ENCODE measurements at places on chromosomes 3 and 15.

DNA sequence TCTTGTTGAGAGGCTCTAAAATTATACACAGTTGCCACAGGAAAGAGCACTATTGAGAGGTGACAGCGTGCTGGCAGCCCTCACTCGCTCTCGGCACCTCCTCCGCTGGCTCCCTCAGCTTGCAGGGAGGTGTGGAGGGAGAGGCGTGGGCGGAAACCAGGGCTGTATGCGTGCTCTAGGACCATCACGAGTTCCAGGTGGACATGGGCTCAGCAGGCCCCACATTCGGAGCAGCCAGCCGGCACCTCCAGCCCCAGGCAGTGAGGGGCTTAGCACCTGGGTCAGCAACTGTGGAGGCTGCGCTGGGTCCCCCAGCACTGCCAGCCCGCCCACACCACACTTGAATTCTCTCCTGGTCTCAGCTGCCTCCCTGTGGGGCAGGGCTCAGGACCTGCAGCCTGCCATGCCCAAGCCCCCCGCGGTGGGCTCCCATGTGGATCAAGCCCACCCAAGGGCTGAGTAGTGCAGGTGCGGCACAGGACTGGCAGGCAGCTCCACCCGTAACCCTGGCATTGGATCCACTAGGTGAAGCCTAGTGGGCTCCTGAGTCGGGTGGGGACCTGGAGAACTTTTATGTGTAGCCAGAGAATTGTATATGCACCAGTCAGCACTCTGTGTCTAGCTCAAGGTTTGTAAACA, 460.6 kb upstream of the ALCAM start:
- no peak for DNase-seq

GRCh38 chr3:107323723-107324122, 53.5 kb upstream of the CCDC54 start:
- DNase-seq, result no peak

DNA sequence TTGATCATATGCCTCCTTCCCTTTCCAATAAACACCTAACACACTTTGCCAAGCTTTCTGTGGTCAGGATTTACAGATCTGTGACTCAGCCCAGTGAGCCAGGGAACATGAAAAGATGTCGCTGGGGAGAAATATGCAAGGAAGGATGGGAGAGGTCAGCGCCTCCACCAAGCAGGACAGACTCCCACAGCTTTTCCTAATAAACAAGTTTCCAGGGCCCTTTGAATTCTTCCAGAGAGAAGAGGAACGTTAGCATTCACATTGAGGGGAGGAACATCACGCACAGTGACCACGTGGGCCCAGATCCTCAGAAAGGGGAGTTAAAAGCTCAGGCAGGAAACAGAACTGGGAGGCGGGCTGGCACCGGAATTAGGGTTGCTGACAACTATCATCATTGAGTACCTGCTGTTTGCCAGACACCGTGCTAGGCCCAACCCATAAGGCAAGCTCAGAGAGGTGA, 33.3 kb upstream of the MRPS22 start:
- no peak for DNase-seq

GRCh38 chr3:46501702-46502101, 3.9 kb downstream of the RTP3 start:
- no peak for DNase-seq

DNA sequence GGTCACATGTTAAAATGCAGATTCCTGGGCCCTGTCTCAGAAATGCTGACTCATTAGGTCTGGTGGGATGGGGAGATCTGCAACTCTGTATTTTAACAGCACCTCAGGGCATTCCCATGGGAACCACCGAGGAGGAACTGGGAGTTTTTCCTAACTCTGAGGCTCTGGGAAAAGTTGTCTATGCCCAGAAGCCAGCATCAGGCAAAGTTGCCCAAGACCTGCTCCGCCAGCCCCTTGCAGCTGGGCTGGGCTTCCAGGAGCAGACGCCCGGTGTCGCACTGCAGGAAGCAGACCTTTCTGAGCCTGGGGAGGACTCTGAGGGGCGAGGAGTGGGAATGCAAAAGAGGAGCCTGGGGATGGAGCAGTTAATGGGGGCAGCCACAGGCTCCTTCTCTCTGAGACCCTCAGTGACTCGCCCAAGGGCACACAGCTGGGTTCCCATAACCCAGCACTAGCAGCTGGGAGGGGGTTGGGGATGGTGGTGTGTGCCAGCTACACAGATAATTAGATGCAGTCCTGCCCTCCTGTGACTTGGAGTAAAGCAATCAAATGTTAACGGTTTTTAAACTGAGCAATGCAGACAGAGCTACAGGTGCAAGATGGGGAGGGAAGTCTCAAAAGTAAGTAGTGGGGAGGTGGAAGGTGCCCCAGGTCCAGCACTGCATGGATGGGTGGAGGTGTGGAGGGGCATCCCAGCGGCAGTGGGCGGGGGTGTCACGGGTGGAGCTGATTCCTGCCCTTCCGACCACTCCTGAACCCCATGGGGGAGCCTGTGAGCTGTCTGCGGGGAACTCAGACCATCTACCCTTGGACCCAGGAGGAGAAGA, 100.4 kb downstream of the LSM3 start:
- no peak for DNase-seq

GRCh38 chr3:55567121-55567520, 80.0 kb upstream of the WNT5A start:
- no peak for DNase-seq

GRCh38 chr3:38453913-38454177, 155 bp downstream of the ACVR2B start:
- DNase-seq, result no peak

DNA sequence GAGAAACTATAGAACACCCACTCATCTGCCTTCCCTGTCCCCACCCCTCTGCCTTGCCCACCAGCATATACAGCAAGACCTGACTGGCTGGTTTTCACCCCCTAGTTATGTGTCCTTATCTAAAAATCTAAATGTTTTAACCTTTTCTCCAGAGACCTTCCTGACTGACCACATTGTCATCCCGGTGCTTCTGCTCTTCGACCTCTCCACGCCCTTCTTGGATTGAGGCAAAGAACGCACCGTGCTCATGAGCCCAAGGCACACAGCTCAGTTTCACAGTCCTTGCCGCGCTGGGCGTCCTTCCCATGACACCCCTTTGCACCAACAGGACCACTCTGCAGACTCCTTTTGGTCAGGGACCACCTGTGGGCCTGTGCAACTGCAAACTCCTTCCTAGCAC, 62.7 kb downstream of the B3GNT5 start:
- DNase-seq, result no peak

- DNase-seq, result no peak
These were observed 56.8 kb upstream of the TGFBR2 start for GRCh38 chr3:30549600-30549999.

DNA sequence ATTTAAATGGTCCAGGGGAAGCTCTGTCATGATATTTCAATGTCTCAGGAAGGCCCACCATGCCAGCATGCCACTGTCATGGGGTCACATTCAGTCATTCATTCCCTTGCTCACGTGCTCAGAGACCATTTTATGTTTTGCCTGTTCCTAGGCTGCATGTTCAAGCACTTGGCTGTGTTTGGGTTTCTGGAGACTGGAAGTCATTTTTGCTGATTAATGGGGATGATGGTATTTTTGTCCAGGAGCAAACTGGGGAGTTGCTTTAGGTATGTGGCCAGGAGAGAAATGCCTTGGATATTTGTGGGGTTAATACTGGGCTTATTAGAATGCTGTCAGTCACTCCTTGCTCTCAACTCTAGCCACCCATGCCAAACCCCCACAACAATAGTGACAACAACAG, 303.5 kb downstream of the PTPRG start:
- no peak for DNase-seq

- no peak for DNase-seq
These were observed 428.3 kb upstream of the ATP11B start for GRCh38 chr3:182364723-182365650.

DNA sequence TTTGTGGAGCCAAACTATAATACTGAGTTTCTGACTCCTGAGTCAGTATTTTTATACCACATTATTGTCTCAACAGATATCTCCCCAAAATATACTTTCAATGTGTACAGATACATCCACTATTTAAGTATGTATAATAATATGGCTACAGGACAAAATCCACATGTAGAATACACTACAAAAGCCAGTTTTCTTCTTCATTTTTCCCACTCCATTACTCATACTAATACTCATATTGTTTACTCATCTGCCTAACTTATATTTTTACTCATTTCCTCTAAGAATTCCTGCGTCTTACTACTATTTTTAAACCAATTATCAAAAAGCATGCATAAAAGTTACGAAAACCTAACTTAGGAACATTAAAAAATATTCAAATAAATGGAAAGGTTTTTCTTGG, 440.8 kb downstream of the ZNF385D start:
- no peak for DNase-seq

GRCh38 chr3:179450901-179451264, 387 bp downstream of the GNB4 start:
- peak; percentile 29 for DNase-seq

GRCh38 chr3:38139191-38139590, 730 bp downstream of the MYD88 start:
- peak; percentile 48 for DNase-seq

- DNase-seq, result no peak
These were observed 81.3 kb upstream of the RNF7 start for GRCh38 chr3:141656771-141657170.

- no peak for DNase-seq
These were observed 100.7 kb downstream of the ASB7 start for GRCh38 chr15:100703032-100703578.

DNA sequence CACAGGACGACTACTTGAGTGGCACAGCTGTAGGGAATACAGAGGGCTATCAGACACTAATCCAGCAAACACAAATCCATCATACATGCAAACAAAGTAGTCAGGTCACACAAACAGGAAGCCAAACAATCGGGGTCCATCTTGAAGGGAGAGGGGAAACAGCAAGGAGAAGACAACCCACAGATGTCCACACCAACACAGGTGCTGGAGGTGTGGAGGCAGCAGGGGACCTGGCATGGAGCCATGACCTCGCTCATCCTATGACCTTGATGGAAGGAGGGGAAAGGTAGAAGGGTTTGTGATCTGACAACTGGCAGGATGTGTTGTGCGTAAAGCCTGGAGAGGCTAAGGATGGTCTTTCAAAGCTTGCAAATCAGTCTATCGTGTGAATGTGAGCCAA, 39.9 kb upstream of the SKOR1 start:
- no peak for DNase-seq

- DNase-seq, result no peak
These were observed 17.3 kb downstream of the IGSF10 start for GRCh38 chr3:151443583-151443982.

- no peak for DNase-seq
These were observed 159.1 kb downstream of the TIGIT start for GRCh38 chr3:114452937-114453336.

- DNase-seq, result no peak
These were observed 207.2 kb downstream of the TBC1D5 start for GRCh38 chr3:17535274-17535673.

- DNase-seq, result no peak
These were observed 2.2 kb downstream of the LRCH3 start for GRCh38 chr3:197793247-197793646.

- DNase-seq, result no peak
These were observed 70.4 kb upstream of the ATP11B start for GRCh38 chr3:182722907-182723306.

DNA sequence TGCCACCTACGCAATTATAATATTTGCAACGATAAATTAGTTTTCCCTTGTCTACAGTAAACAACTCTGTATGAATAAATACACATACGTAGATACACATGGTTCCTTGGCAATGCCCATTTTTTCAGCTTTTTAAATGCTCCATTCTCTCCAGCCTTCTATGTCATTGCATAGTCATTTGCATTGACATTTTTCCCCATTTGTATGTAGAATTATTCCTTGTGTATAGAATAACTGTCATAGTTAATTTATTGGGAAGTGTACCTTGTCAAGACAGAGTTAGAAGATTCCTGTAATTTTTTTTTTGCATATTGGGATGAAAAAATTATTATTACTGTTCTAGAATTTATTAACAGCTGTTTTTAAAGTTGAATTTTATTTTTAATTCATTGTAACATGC, 736.7 kb upstream of the DPPA4 start:
- DNase-seq, result no peak

GRCh38 chr3:47121409-47121808, 42.5 kb downstream of the SETD2 start:
- DNase-seq, result no peak

GRCh38 chr15:24054547-24055245, 367.6 kb upstream of the NDN start:
- no peak for DNase-seq

DNA sequence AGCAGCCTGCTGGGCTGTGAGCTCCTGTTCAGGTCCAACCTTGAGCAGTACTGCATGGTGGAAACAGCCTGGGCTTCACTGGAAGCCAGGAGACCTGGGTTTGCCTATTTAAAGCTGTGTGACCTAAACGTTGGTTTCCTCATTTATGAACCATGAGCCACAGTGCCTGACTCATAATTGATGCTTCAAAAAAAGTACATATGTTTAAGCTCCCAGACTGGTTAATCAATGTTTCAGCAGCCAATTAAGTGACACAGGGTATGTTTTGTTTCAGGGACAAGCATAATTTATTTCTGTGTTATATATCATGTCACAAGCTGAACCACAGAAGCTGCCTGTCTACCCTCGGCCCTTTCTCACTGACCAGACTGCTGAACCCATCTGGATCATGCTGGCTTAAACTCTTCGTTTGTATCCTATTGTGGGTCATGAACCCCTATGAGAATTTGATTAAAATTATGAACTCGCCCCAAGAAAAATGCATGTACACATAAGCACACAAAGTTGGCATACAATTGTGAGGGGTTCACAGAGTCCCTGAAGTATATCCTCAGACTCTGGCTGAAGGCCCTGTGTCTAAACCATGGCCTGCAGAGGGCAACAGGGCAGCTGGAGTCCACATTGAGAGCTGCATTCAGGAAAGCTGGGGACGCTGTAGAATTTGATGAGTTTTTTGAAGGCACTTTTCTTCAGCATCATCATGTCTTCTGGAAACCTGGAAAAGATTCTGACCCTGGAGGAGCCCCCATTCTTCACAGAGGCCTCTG, 23.7 kb downstream of the HDC start:
- DNase-seq, result no peak
